Omental fat pad (tissue), 4 donors: ENCODE measurements at places on chromosomes 3 and 15. TPM values are rescaled to one million over a fixed set of nuclear protein-coding genes. Genes with fewer than 3 reads are reported as not detected.

PDCD7 gene
- total RNA-seq, result 18.9 TPM

MUC20 gene
- total RNA-seq, result 8.7 TPM

DNA sequence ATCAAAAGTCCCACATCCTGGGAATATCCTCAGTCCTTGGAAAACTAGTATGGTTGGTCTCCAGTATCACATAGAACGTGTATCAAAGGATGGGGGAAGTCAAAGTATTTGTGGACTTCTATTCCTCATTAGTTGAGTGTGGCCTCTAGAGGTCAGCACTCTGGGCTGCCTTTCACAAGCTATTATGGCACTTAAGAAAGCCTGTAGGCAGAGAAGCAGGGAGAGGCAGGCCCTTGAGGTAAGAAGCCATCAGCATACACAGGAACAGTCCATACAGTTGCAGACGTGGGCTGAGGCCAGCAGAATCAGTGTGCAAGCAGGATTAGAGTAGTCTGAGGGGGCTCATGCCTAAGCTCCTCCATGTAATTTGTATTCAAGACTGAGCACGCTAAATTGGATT, 341.7 kb downstream of the CLSTN2 start:
- DNase-seq, result no peak

GRCh38 chr3:9028134-9028533, 64.9 kb upstream of the RAD18 start:
- peak; percentile 49 for DNase-seq

GRCh38 chr3:195096484-195097330, 174.3 kb downstream of the XXYLT1 start:
- no peak for DNase-seq

GRCh38 chr3:49998326-49998725, 58.4 kb downstream of the RBM6 start:
- no peak for DNase-seq

- DNase-seq, result no peak
Measured at GRCh38 chr15:66293419-66294156, at the start of gene DIS3L. Gene DIS3L, plus strand, starts transcription at chr15:66293568. Its CDS starts 29 bp downstream, at chr15:66293597.

DNA sequence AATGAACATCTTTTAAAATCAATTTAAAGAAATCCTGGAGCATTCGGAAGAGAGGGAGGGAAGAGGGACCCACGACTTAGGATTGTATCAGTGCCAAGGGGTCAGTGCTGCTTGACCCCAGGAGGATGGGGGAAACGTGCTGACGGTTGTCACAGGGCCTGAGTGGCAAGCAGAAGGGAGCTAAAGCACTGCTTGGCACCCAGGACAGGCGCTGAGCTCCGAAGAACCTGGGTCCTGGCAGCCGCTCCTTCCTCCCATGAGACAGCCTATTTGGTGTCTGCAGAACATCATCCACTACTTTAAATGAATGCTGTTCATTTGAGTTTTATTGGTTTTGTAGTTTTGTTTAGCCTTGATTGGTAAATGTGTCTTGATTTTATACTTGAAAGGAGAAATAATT, 54.5 kb downstream of the RGMA start:
- DNase-seq, result no peak

- DNase-seq, result no peak
Measured at GRCh38 chr3:190436331-190436730, 13.4 kb downstream of the TMEM207 start.

- no peak for DNase-seq
Measured at GRCh38 chr15:39511000-39511915, 69.6 kb upstream of the THBS1 start.

GRCh38 chr15:78225783-78226541, 8.4 kb downstream of the ACSBG1 start:
- no peak for DNase-seq

DNA sequence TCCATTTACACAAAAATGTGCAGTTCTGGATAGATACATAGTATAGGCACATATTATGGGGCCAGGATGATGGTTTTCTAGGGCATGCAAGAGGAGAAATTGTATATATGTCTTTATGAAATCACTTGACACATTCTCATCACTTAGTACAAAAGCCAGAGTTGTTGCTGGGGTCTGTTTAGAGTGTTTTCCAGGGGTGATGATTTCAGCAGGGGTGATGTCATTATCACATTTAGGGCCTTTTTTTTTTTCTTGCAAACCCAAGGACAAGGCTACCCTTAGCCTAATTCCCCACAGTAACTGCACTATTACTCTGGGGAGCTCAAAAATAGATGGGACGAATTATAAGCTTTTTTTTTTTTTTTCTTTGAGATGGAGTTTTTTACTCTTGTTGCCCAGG, 3.6 kb downstream of the ZNF589 start:
- no peak for DNase-seq
